T-helper 17 cell (primary cell): ENCODE measurements at places on chromosomes 3 and 15.

DNA sequence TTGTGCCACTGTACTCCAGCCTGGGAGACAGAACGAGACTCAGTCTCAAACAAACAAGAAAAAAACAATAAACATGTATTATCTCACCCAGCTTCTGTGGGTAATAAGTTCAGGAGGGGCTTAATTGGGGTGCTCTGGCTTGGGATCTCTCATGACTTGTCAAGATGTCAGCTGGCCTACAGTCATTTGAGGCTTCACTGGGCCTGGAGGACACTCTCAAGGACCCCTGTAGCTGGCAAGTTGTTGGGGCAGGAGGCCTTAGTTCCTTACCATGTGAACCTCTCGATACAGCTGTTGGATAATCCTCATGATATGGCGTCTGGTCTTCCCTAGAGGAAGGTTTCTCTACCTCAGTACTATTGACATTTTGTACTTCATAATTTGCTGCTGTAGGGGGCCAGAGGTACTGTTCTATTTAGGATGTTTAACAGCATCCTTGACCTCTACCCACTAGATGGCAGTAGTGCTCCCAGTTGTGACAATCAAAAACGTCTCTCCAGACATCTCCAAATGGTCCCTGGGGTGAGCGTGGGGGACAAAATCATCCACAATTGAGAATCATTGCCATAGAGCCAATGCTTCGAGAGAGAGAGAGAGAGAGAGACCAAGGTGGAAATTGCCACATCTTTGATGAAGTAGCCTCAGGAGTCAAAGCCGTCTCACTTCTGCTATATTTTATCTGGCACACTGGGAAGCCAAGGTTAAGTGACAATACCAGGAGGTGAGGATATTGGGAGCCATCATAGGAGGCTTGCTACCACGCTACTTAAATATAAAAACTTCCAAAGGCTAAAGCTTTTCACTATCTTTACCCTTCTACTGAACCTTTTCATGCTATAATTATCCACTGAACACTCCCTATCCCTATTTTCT, 23.9 kb upstream of the SLTM start:
- DNase-seq = peak; percentile 16

GRCh38 chr3:176193032-176193730, 1004.1 kb downstream of the TBL1XR1 start:
- no peak for DNase-seq

GRCh38 chr15:75921732-75922703, 18.3 kb downstream of the FBXO22 start:
- no peak for DNase-seq

DNA sequence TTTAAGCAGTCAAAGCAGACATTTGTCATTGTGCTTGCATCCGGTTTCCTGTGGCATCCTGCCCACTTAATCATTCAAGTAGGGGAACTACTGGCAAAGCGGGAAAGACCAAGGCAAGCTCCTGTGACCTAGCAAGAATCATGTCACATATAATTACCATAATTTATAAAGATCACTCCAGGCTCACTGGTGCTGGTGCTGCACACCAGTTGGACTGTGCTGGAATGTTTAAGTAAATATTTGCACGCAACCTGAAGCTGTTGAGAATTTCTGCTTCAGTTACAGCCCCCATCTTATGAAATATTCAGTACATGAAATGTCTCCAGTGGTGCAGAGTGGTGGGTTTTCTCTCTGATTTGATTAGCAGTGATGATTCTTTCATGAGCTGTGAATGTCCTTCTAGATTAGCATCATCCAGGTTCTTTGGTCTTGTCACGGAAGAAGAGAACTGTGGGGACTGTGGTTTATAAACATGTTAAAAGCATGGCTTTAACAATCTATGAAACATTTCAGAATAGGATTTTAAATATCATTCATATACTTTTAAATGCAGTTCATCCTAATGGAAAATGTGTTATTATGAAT, 621.3 kb upstream of the EPHA6 start:
- DNase-seq = no peak

- DNase-seq = no peak
These were observed 31.7 kb upstream of the MAP4 start for GRCh38 chr3:48047841-48048464.

DNA sequence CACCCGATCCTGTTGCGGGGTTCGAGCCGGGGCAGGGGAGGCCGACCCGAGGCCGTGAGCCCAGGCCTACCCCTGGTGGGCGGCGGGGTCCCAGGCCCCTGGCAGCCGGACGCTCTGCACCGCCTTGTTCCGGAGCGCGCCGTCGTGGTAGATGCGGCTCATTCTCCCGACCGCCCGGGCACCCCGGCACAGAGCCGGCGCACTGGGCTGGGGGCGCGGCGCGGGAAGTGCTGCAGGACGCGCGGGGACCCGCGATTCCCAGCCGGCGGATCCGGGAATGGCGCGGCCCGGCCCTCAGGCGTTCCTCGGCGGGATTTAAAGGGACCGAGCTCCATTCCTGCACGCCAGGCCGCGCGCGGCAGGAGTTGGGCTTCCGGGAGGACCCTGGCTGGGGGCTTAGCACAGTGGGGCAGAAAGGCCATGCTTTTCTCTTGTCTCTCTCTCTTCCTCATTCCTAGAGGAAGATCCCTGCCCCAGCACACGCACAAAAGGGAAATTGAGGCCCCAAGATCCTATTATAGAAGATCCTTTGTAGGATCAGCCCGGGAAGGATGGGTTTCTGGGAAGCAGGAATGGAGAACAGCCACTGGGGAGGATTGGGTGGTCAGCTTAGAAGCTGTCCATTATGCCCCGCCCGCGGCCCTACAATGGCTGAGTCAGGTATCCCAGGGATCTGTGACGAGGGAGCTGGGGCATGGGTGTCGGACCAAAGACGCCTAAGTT, at the start of gene ARPIN:
Gene ARPIN (minus strand): TSS at position 279 of the 723 bp plus-strand sequence. CDS start 117 bp downstream, at position 162.
- DNase-seq = no peak

GRCh38 chr3:4512895-4513616, 19.9 kb downstream of the ITPR1 start:
- DNase-seq = no peak

- no peak for DNase-seq
These were observed 30.8 kb downstream of the ARHGEF26 start for GRCh38 chr3:154151969-154152368.

GRCh38 chr15:29672923-29673809, 149.1 kb downstream of the TJP1 start:
- DNase-seq = no peak

- DNase-seq = no peak
These were observed 353.0 kb downstream of the ROBO1 start for GRCh38 chr3:79414806-79415205.

GRCh38 chr3:189276444-189277219, 104.9 kb downstream of the TPRG1 start:
- DNase-seq = no peak

DNA sequence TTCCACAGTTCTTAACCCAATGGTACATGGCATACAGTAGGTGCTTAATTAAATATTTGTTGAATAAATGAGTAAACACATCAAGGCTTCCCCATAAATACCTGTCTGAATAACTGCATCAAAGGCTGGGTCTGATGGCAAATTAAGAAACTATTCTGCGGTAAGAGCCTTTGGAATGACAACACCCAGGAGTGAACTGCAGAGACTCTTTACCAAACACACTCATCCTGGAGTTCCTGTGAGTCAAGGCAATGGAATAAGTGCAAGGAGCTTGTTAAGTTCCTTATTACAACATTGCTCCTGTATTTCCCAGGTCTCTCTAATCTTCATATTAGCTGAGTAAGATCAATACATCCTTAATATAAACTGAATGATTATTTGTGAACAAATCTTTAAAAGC, 119.9 kb upstream of the STT3B start:
- no peak for DNase-seq

- DNase-seq = no peak
These were observed 182.0 kb upstream of the WNT5A start for GRCh38 chr3:55669133-55669532.

DNA sequence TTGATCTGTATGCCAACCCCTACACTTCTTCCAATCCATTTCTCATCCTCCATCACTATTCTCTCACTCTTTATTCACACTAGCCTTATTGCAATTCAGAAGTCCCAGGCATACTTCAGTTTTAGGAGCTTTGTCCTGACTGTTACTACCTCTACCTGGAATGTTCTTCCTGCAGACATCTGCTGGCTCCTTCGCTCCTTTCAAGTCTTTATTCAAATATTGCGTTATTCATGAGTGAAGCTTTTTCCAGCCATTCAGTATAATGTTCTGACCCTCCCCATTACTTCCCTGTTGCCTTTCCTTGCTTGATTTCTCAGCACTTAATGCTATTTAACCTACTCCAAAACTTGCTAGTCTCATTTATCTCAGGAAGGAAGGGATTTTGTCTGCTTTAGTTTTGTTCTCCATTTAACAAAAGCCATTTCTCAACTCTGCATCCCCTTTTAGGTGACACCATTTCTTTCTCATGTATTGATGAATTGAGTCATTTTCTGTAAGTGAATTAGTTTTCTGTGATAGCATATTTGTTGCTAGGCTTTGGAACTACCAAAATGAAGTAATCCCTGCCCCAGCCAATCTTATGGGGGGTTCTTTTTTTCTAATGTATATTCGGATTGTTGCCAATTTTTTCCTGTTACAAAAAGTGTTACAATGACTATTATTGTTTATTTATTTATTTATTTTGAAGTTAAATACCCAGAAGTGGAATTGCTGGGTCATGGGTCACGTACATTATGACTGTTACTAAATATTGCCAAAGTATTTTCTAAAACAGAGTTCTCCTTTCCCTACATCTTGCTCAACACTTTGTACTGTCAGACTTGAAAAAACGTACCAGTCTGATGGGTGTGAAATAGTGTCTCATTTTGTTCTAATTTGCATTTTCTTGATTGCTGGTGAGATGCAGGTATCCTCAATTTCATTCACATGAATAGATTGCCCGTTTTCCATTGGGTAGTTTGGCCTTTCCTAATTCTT, 9.4 kb downstream of the ATP11B start:
- DNase-seq = no peak

DNA sequence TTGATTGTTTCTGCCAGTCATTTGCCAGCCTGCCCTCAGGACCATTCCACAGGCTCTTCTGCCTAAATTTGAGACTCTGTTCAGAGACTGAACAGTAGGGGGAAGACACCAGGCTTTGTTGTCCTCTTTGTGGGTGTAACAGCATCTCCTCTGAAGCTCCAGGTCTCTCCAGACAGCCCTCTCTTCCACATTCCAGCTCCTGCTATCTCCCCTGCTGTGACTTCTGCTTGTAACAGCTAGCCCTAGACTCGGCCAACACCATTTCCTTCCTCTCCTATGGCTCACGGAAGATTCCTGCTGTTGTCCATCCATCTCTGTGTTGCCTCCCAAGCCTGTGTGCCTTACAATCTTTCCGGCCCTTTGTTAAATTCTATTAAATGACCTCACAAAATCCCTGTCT, 40.2 kb downstream of the SUCLG2 start:
- DNase-seq = no peak
